ENCODE measurements at places on chromosomes 1 and 21.
A peak's percentile ranks its signal among the peaks of the same experiment; 100 is the strongest.

DNA sequence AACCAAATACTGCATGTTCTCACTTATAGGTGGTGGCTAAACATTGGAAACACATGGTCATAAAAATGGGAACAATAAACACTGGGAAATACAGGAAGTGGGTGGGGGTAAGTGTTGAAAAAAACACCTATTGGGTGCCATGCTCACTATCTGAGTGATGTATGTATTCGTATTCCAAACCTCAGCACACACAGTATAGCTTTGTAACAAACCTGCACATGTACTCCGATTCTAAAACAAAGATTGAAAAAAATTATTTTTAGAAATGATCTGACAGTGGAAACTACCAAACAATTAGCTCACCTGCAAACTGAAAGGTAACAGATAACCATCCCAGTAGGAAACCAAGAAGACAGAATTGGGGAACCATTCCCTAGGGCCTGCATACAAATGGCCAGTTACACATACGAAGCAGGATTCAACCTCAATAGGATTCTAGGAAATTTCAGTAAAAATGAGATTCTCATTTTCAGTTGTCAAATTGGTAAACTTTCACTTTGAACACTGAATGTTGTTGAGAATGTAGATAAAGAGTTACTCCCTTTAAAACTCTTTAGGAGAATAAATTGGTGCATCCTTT is 88.1 kb upstream of the LRRC8D start:
- no peak for DNase-seq

DNA sequence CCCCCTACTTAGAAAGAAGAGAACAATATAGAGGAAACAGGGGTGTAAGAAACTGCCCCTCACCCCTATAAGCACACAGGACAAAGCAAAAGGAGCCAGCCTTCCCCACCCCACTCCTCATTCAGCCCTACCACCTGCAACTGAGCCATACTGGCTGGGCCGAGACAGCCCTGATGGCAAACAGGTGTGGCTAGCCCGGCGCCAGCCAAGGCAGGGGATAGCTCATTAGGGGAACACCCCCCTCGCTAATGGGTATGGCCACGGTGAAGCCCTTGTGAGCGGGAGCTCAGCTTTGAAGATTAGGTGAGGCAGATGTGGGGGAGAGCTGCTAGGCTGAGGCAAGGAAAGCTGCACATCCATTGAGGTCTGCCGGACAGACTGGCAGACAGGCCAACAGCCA is 65.5 kb downstream of the ERI3 start:
- no peak for DNase-seq

DNA sequence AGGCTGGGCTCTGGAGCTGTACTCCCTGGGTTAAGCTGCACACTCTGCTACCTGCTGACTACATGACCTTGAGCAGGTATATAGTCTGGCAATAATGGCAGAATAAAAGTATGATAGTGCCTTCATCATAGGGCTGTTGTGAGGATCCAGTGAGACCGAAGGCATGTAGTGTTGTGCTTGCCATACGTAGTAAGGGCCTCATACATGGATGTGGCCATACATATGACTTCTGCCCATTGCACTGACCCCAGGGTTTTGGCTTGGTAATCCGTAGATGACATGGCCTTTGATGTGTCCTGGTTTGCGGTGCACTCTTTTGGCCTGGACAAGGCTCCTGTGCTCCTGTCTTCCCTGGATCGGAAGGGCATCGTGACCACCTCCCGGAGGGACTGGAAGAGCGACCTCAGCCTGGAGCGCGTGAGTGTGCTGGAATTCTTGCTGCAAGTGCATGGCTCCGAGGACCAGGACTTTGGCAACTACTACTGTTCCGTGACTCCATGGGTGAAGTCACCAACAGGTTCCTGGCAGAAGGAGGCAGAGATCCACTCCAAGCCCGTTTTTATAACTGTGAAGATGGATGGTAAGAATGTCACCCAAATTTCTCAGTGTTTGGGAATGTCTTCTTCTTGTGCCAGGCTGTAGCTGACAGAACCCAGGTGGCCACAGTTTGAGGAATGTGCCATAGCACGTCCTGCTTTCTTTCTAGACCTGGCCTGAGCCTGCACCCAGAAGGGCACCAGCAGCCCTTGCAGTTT is 17.0 kb upstream of the CD101 start:
- DNase-seq: no peak

- DNase-seq: peak; percentile 69
Measured at GRCh38 chr1:245153081-245153551, 1.7 kb upstream of the KIF26B start.

DNA sequence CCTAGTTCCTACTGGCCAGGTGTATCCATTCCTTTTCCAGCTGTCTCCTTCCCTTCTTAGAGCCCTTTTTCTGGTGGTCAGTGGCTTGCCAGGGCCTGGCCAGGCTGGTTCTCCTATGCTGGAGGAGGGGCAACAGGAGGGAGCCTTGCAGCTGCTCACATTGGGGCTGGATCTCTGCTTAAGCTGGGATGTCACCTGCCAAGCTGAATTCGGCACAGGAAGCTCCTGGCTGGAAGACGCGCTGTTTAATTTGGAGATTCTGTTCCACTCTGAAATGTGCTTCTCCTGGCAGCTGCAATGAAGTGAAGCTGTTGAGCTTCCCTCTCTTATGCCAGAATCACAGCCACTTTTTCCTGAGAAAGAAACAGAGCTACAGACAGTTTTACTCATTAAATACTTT is 56.0 kb upstream of the POU3F1 start:
- no peak for DNase-seq

DNA sequence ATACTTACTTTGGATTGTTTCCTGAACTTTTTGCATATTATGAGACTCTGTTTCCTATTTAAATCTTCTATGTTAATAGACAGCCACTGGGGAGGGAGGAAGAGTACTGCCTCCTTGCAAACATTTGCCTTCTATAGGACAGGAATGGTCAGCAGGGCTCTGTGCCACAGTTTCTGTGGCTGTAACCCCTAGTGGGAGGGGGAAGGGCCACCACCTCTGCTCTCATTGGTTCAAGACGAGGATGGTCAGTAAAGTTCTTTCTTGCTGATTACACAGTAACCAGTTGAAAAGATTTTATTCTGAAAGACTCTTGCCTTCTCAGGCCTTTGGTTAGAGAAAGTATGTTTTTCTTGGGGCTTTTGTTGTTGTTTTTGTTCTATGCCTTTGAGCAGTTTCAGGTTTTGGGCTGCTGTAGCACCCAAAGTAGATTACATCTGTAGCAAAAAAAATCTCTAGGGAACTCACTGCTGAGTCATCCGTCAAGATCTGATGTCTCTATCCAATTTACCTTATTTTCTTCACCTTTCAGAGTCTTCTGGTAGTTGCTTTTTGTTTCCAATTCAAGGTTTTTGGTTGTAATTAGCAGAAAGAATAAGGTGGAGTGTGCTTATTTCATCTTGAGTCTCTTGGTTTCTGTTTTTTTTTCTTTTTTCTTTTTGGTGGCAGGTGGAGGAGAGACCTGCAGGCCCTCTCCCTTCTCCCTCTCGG is 23.1 kb downstream of the SLC35A3 start:
- DNase-seq: no peak

GRCh38 chr1:200437556-200438203 is 27.8 kb upstream of the ZNF281 start:
- no peak for DNase-seq

DNA sequence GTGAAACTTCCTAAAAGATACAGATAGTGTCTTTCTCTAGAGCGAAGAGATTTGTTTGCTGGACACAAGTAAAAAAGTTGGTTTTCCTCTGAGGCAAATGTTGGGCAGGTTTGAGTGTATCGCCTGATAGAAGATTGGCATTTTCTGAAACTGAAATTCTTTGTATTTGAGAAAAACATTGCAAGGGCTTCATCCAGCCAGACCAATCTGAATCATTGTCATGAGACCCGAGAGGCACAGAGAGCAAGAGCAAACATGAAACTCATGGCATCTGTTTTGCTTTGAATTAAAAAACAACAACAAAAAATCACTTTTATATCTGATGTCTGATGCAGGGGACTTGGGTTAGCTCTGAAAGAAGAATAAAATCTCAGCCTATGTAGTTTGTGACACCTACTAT is 379.3 kb upstream of the NCAM2 start:
- no peak for DNase-seq

DNA sequence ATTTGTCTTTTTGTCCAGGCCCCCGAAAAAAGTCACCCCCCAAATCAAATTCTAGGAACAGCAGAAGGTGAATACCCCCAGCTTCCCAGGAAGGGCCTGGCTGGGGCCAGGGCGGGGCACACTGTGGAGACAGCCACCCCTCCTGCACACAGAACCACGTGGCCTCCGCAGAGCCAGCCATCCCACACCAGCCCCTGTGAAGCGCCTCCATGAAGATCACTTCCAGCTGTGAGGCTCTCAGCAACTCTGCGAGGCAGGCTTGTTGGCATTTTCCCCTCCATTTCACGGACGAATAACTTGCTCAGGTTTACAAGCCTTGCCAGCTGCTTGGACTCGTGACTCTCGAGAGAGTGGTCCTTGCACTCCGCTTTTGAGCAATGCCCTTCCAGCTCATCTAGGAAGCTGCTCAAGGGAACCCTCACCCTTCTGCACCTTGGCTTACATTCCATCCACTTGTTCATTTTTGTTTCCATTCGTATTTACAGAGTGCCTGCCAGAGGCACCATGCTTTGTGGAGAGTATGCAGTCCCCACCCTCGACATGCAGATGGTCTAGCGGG is 48.2 kb downstream of the SYT6 start:
- no peak for DNase-seq

GRCh38 chr1:170685166-170685565 is 21.2 kb downstream of the PRRX1 start:
- DNase-seq: no peak

DNA sequence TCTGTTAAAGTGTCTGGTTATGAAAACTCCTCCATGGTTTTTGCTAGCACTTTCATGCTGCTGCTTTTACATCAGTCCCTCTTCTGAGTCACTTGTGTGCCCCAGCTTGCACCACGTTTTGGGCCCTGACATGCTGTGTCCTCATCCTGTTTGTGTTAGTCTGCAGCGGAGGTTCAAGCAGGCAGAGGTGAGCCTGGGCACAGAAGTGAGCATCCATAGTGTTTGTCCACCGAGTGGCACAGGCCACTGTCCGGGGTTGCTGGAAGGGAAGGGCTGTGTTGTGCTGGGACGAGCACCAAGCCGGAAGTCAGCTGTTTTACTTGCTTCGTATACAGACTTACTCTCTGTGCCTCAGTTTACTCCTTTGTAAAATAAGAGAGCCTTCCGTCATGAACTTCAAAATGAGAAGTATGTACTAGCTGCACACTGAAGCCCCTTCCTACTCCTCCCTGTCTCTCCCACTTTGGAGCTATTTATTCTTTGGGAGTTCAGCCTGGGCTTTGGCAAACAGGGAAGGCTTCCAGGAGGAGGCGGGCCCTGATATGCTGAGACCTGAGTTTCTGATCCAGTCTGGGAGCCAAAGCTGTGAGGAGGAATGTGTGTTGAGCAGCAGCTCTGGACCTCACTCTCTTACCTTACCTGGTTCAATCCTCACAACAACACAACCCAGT is 10.7 kb upstream of the LAPTM5 start:
- DNase-seq: no peak

Measured in H4 (cell line).